Gastrocnemius medialis (tissue), 4 donors: ENCODE measurements at places on chromosomes 13 and 19. TPM values are rescaled to one million over a fixed set of nuclear protein-coding genes. Genes with fewer than 3 reads are reported as not detected.

DNA sequence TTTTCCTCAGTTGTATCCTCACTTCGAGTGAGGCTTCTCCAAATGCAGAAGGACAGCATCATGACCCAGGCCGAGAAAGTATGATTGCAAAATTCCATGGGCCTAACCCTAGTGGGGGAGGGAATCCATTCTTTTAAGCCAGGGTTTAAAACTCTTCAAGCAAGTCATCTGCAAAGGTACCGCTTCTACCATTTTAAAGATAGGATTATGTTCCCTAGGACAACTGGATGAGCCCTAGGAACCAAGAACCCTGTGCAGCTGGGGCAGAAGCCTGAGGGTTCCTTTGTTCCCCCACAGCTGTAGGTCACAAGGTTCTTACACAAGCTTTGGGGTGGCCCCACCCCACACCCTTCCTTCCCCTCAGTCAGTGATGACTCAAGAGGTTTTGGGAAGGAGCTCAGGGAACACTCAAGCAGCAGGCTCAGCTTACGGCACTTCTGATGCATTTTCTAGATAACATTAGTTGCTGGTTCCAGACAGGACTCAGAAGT is 13.5 kb downstream of the ARL11 start:
- H3K36me3 ChIP-seq, result no peaks in the 10 kb centered on the region
- H3K27me3 ChIP-seq, result no peaks in the 10 kb centered on the region
- peak; percentile 45 for DNase-seq
- no peak overlapping the region for H3K27ac ChIP-seq
- H3K4me3 ChIP-seq, result peak overlapping the region; percentile 14
- H3K4me1 ChIP-seq, result no peaks in the 10 kb centered on the region

DNA sequence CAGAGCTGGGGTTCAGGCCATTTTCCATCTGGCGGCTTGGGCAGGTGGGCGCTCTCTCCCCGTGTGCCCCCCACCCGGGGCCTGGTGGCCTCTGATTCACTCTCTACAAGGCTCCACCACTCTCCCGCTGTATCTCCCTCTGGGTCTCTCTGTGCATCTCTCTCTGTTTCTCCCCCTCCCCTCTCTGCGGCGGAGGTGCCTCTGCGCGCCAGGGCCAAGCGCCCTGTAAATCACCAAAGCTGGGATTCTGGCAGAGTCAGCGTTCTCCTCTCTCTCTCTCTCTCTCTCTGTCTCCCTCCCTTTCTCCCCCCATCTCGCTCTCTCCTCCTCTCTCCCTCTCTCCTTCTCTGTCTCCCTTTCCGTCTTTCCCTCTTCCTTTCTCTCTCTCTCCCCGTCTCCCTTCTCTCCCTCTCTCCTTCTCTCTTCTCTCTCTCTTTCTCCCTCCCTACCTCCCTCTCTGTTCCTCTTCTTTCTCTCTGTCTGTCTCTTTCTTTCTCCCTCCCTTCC is 3.9 kb downstream of the NFIC start:
- no peaks in the 10 kb centered on the region for H3K36me3 ChIP-seq
- H3K4me1 ChIP-seq, result peaks cover 43% of the 10 kb centered on the region
- no peak for DNase-seq
- H3K4me3 ChIP-seq, result peak overlapping the region; percentile 94

DNA sequence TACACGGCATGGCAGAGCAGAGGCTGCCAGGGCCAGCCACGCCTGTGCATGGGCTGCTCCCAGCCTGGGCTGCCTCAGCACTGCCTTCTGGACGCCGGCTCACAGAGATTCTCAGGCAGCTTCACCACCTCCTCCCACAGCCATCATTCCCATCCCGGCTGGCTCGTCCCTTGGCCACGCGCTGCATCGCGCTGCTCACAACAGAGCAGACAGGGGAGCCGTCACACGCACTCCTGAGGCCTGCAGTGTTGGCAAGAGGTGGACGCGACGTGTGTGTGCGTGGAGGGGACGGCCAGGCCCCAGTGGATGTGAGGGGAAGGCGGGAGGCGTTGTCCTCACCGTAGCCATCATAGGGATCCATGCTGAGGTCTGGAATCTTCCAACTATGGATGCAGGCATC is 7.6 kb upstream of the PRKD2 start:
- no peak overlapping the region for H3K27ac ChIP-seq
- H3K27me3 ChIP-seq, result no peaks in the 10 kb centered on the region
- peaks cover 7% of the 10 kb centered on the region for H3K4me1 ChIP-seq

DNA sequence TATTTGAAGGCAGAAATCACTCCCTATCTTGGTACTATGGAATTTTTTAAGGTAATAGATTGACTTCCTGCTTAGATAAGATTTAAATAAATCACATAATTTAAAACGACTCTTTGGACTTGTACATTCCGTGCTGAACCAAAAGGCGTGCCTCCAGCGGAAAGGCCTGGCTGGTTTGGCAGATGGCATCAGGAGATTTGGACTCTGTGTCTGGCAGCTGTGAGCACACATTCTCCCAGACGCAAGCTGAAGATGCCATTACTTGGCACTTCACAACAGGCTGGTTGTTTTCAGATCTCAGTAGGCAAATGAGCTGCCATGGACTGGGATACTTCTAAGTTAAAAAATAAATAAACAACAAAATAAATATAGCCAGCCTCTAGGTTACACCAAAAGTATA is 104.5 kb upstream of the SLC15A1 start:
- peaks cover 11% of the 10 kb centered on the region for H3K4me1 ChIP-seq
- DNase-seq, result peak; percentile 36
- H3K36me3 ChIP-seq, result peaks cover 20% of the 10 kb centered on the region
- H3K4me3 ChIP-seq, result no peak overlapping the region
- H3K27ac ChIP-seq, result peak overlapping the region; percentile 68

DNA sequence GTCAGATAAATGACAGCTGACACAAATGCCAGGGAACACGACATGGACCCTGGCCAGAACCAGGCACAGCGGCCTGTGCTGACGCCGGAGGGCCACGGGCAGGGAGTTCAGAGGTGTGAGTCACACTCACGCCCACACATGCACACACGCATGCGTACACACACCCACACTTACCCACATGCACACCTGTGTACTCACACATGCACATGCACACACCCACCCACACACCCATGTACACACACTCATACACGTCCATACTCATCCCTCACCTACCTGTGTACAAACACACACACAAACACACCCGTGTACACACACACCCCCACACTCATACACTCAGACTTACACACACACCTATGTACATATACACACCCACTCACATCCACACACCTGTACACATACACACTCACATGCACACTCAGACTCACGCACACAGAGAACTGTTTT is 40.4 kb downstream of the MLLT1 start:
- H3K27ac ChIP-seq, result peak overlapping the region; percentile 83
- H3K4me1 ChIP-seq, result peaks cover 78% of the 10 kb centered on the region
- H3K4me3 ChIP-seq, result no peak overlapping the region
- no peaks in the 10 kb centered on the region for H3K36me3 ChIP-seq
- DNase-seq, result peak; percentile 65

GRCh38 chr19:49710372-49710951 is 19.5 kb downstream of the CPT1C start:
- H3K36me3 ChIP-seq, result no peaks in the 10 kb centered on the region
- H3K27me3 ChIP-seq, result no peaks in the 10 kb centered on the region
- H3K27ac ChIP-seq, result no peak overlapping the region

- no peaks in the 10 kb centered on the region for H3K36me3 ChIP-seq
- no peak overlapping the region for H3K4me3 ChIP-seq
- H3K27me3 ChIP-seq, result no peaks in the 10 kb centered on the region
These were observed 20.5 kb upstream of the SLC7A10 start for GRCh38 chr19:33245948-33246708.

DNA sequence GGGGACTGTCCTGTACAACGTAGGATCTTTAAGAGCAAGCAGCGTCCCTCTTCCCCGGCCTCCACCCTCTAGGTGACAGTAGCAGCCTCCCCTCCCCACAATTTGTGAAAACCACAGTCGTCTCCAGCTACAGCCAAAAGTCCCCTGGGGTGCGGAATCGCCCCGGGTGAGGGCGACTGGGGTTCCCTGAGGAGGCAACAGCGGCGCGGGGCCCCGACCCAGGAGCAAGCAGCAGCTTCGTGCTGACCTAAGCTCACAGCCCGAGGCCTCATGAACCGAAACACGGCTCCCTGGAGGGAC is 322 bp downstream of the ZNF558 start:
- H3K4me3 ChIP-seq, result peak overlapping the region; percentile 79
- H3K4me1 ChIP-seq, result peaks cover 8% of the 10 kb centered on the region
- no peaks in the 10 kb centered on the region for H3K27me3 ChIP-seq
- no peaks in the 10 kb centered on the region for H3K36me3 ChIP-seq
- no peak for DNase-seq
- H3K27ac ChIP-seq, result peak overlapping the region; percentile 96

GRCh38 chr19:55443824-55444480 is 852 bp upstream of the SHISA7 start:
- no peaks in the 10 kb centered on the region for H3K4me1 ChIP-seq
- peaks cover 78% of the 10 kb centered on the region for H3K27me3 ChIP-seq
- H3K4me3 ChIP-seq, result no peak overlapping the region
- no peak for DNase-seq
- H3K36me3 ChIP-seq, result no peaks in the 10 kb centered on the region
- H3K27ac ChIP-seq, result no peak overlapping the region

DNA sequence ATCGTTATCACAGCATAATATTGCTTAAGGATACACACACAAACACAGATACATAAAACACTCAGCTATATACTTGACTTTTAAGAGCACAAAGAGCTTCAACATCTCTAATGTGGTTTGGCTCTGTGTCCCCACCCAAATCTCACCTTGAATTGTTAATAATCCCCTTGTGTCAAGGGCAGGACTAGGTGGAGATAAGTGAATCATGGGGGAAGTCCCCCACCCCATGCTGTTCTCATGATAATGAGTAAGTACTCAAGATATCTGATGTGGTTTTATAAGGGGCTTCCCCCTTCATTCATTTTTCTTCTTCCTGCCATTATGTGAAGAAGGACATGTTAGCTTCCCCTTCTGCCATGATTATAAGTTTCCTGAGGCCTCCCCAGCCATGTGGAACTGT is 481.4 kb downstream of the PCDH9 start:
- no peak overlapping the region for H3K4me3 ChIP-seq
- H3K4me1 ChIP-seq, result no peaks in the 10 kb centered on the region
- H3K27ac ChIP-seq, result no peak overlapping the region
- no peaks in the 10 kb centered on the region for H3K36me3 ChIP-seq
- H3K27me3 ChIP-seq, result no peaks in the 10 kb centered on the region

The IL12RB1 gene
- total RNA-seq, result 0.16 TPM

The NDUFA13 gene
- total RNA-seq, result 52.0 TPM

The ZNF582 gene
- 1.1 TPM for total RNA-seq

The SPTBN4 gene
- total RNA-seq, result 3.8 TPM

The CD79A gene
- total RNA-seq, result not detected

The CD209 gene
- 0.56 TPM for total RNA-seq

The ZNF573 gene
- total RNA-seq, result 12.8 TPM

The NXNL1 gene
- total RNA-seq, result not detected

The PRTN3 gene
- total RNA-seq, result not detected

The MEF2B gene
- not detected for total RNA-seq
